Dermis blood vessel endothelial cell (primary cell): ENCODE measurements at places on chromosomes 7 and 10.

- no peak for DNase-seq
These were observed 12.5 kb downstream of the COL13A1 start for GRCh38 chr10:69814251-69814650.

- DNase-seq = no peak
These were observed 3.4 kb upstream of the NRG3 start for GRCh38 chr10:81871558-81871957.

DNA sequence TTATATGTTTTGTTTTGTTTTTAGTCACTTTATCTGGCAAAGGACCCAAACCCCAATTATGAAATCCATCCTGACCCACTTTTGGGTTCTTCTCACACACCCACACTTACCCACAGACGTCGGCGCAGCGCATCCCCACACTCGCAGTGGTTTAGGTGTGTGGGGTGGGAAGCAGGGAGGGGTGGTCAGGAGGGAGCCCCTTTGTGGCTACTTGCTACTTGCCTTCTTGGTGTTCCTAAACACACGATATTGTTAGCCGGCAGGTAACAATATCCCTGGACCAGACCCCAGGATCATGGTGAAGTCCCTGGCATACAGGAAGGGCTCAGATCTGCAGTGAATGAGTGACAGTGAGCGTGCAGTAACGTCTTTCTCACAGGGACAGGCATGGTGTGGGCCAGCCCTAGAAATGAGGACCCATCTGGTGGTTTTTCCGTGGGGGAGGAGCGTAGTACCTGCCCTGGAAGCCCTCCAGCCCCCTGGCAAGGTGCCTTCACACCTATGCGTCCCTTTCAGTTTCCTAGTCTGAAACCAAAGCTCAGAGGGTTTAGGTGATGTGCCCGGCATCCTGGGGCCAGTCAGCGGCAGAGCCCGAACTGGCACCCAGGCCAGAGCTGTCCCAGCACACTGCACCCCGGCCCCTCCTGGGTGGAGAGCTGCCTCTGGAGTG, 4.4 kb downstream of the SPOCK2 start:
- DNase-seq = no peak

DNA sequence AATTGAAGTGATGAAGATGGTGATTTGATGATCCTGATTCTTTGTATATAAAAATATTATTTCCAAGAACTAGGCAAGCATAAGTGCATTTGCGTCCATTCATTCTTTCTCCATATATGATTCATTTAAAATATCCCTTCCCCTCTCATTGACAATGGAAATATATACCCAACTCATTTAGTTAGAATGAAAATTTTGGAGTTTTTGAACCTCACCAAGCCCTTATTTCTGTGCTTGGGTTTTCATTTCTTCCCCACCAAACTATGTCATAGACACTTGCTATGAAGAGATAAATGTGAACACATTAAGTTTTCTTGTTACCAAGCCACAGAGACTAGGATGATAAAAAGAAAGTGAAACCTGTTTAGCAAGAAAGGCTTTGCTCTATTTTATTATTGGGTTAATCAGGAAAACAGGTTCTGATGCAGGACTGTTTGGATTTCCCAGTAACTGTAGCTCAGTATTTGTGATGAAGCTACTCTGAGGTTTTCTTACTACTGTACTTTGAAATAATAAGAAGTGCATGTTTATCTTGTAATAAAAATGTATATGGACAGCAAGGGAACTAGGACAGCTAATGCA, 68.3 kb downstream of the ITGB1 start:
- DNase-seq = no peak

GRCh38 chr10:78320506-78320905, 286.8 kb downstream of the RPS24 start:
- no peak for DNase-seq

DNA sequence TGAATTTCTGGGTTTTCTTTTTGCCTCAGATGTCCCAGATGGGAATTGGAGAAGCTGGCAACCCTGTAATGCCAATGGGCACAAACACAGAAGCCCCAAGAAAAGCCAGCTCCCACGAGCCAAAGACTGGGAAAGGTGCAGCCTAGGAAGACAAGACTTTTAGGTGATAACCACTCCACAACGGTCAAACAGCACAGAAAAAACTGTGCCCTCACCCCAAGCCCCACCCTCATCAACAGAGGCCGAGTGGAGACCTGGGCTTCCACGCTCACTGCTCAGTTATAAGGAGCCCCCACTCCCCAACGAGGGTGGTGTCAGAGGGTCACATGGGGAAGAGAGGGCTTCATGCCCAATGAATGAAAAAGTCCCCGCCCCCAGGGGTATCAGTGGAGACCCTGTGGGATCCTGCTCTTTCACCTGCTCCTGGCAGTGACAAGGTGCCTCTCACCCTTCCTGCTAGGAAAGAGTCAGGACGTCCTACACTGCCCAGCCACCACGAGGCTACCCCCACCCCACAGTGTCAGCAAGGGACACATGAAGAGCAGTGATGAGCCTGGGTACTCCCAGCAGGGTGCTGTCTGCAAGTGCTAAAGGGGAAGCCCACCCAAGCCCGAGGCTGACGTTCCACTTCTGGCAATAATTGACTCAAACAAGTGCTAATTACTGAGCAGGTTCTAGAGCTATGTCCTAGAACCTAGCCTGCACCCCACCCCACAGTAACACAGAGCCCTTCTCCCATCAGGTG, 8.3 kb downstream of the TMEM273 start:
- no peak for DNase-seq

- no peak for DNase-seq
These were observed 30.5 kb upstream of the CHST3 start for GRCh38 chr10:71933651-71934050.

DNA sequence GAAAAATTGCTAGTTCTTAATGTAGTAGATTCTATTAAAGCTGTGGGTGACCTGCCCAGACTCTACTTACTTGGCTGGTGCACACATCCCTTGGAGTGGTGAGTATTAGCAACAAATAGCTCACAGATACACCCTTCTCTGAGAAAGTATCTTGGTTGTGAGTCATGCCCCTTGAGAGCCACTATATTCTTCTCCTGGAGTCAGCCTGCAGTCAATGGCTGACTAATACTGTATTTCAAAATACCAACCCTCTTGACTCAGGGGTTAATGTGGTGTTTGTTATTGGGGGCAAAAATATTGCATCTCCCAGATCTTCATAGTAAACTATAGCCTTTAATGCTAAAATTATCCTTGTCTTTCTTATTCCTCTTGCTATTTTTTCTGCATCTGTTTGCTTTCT, 354.9 kb downstream of the BMPER start:
- DNase-seq = no peak

DNA sequence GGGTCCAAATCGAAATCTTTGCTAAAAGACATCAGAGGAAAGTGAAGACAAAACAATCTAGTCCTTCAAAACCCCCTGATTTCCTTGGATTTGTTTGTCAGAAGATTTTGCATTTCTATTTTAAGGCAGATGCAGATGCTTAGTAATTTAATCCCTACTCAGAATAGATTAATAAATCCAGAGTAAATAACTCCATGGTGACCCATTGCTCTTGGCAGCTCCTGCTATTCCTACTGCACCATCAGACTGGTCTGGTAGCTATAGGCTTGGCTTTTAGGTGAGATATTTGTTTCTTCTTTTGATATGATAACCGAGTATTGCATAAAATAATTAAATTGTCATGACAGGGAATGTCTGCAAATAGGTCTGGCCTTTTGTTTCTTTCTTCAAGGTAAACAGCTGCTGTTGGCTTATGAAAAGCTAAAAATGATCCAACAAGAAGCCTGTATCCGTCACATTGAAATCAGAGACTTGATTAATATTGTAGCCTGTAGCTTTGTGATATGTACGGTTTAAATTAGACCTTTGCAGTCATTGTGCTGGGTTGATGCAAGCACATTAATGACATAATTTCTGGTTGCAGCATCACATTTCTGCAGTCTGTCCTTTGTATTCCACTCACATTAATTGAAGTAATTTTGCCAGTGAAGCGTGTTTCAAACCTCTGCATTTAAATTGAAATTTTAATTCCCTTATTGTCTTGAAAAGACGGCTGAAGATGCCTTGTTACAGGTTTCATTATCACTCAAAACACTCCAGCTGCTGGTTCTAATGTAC, 40.7 kb downstream of the EXOC4 start:
- DNase-seq = no peak

- no peak for DNase-seq
These were observed 32.7 kb upstream of the RBAK start for GRCh38 chr7:5012985-5013384.

DNA sequence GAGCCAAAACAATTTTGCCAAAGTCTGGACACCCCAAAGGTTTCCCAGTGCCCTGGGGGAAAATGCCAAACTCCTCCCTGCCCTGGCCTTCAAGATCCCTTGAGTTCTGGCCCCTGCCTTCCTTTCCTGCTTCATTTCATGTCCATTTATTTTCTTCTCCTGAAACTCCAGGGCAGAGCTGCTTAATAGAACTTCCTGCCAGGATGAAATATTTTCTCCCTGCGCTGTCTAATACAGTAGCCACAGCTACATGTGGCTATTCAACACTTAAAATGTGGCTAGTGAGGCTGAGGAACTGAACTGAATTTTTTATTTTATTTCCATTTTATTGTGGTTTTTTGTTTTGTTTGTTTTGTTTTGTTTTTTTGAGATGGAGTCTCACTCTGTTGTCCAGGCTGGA, 49.6 kb downstream of the COL13A1 start:
- no peak for DNase-seq

DNA sequence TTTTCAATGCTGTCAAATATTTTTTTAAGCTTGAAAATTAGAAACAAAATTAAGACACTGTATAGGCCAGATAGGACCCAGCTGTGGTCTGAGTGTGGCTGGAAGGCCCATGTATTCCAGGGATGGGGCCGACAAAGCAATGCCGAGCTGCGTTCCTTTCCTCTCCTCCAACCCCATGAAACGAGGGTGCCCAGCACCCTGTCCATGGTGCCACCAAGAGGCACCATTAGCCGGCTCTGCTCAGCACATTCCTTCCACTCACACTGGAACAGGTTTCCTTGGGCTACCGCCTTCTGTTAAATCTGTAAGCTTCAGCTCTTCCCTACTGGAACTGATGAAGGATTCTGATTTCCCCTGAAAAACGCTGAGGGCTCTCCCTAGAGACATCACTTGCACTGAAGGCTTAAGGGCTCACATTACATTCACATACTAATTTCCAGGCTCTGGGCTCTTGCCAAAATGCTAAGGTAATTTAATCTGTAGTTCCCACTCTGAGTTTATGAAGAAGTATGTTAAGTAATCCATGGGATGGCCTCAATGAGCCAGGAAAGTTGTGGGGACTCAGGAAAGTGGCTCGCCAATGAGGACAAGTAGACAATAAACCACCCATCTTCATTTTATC, 73.7 kb upstream of the CAMK2B start:
- DNase-seq = peak; percentile 41

GRCh38 chr7:158732494-158733219, 28.1 kb upstream of the NCAPG2 start:
- no peak for DNase-seq

DNA sequence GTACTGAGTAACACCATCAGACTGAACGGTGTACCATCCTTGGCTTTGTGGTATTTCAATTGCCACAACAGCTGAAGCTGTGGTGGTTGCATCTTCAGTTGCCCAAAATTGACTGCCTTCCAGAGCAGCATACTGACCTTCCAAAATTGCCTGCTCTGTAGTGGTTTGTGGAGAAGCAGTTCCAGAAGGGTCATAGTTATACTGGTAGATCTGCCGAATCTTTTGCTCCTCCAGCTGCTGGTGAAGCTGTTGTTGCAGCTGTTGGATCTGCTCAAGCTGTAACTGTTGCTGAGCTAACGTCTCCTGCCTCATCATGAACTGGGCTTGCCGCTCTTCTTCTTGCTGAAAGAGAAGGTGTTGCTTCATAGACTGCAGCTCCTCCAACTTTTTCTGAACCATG, 212.2 kb downstream of the PCLO start:
- no peak for DNase-seq

DNA sequence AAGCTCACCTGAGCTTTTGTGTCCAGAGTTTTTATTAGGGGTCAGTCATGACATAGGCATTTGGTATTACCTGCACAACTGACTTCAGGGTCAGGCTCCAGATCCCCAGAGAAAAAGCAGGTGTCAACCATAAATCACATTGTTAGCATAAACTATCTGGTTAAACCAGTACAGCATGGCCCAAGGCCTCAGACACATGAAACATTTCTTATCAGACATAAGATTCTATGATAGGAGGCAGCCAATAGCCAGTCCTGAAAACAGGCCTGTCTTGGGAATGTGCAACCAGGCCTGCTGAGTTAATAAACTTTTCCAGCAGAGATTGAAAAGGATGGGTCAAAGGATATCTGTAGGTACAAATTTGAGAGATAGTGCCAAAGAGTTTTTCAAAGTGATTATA, 116.1 kb downstream of the TPST1 start:
- DNase-seq = no peak

- peak; percentile 33 for DNase-seq
These were observed 27.9 kb upstream of the ASCC1 start for GRCh38 chr10:72243822-72244437.

DNA sequence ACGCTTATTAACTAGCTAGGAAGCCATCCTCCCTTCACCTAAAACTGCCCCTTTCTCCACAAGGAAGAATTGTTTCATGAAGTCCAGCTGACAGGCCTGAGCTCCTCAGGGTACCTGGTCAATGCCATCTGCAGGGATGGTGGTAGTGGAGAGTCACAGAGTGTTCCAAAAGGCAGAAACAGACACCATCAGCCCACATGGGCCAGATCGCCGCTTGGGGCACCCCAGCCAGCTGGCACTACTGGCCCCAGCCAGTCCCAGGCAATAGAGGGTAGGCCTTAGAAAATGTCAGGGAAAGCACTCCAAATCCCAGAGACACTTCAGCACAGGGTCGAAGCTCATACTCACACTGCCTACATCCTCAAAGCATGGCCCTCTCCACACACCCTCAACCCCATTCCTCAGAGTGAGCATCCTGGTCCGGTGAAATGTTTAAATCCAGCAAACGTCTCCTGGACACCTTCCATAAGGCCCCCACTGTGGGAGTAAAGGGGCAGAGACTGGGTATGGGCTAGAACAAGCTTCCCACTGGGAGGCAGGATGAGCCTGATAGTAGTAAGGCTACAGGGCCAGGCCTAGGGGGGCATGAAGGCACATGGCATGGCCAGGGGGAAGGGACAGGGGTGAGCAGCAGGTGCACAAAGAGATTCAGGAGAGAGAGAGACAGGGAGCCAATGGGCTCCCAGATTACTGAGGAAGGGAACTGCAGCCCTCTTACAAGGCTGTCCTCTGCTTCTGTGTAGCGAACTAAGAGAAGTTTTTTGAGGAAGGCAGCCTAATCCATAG, 1.9 kb downstream of the LRRC20 start:
- no peak for DNase-seq

GRCh38 chr10:52019077-52019555, 295.0 kb upstream of the DKK1 start:
- DNase-seq = no peak

DNA sequence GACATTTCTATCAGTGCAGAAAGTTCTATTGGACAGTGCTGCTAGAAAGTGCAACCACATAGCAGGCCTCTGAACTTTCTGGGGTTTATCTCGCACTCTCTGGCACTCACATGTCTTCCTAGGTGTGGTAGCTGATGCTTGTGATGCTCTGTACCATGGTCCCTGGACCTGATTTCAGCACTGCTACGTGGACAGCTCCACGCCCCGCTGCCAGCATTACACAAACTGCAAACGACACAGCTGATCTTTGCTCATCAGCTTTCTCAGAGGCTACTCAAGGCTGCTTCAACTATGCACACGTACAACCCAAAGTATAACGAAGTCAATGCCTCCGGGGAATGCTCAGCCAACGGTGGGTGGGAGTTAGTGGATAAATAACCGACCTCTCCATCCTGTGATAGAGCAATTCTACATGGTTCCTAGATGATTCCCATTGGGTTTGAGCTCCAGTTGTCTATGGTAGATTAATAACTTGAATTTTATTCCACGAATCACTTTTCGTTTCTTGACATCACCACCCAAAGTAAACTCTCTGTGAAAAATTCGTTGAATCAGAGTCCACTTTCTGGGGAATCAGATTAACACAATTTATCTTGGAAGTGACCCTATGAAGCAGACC, 302.5 kb downstream of the ACTR3B start:
- no peak for DNase-seq
